ENCODE measurements at places on chromosomes 16 and 17.

GRCh38 chr17:42509409-42509808, 26.6 kb upstream of the NAGLU start:
- DNase-seq: no peak

GRCh38 chr17:71503710-71504465, 616.9 kb upstream of the SOX9 start:
- no peak for DNase-seq

DNA sequence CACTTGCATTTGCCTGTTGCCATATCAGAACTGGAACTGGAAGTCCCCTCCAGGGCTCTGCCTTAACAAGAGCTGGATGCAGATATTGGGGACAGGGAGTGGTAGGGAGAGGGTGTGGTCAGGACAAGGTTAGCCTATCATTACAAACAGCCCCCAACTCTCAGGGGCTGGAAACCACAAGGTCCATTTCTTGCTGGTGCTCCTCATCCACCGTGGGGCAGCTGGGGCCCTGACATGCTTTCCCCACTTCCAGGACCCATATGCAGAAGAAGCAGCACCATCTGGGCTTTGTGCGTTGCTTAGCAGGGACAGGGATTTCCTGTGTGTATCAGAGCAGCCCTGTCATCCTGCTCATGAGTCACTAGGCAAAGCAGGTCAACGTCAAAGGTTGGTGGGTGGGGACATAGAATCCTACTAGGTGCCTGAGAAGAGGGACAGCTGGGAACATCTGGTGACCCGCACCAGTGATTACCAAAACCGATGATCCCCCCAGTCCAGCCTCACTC, 26.9 kb downstream of the RGS9 start:
- DNase-seq: no peak

GRCh38 chr16:87571868-87572244, 30.5 kb upstream of the JPH3 start:
- peak; percentile 13 for DNase-seq

GRCh38 chr16:65994291-65994690, 372.2 kb upstream of the CDH5 start:
- no peak for DNase-seq

DNA sequence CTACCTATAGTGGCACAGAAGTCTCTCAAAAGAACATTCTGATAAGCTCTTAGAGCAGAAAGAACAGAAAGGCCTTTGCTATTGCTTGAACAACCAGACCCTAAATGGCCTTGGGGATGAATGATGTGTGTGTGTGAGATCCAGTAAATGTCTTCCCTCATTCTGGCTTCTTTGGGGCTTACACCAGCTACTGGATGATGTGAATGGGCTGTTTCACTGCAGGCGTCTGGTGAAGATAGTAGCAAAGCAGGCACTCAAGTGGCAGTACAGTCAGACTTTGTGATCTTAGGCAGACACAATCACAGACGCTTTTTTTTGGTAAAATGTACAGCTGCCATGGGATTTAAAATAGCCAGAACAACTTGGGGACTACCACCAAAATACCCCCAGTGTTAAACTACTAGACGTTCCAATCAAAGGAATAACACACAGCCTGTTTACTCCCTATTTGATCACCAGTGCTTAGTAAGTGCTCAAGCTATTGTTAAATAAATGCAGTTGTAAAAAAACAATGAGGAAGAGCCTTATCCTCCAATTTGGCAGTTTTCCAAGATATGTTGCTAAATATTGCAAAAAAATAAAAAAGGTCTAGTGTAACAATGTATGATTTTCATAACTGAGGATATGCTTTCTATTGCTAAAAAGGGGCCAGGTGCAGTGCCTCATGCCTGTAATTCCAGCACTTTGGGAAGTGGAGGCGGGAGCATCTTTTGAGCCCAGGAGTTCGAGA, 17.9 kb downstream of the NDUFAB1 start:
- no peak for DNase-seq

- no peak for DNase-seq
These were observed 139.8 kb upstream of the CACNG5 start for GRCh38 chr17:66695098-66695497.

DNA sequence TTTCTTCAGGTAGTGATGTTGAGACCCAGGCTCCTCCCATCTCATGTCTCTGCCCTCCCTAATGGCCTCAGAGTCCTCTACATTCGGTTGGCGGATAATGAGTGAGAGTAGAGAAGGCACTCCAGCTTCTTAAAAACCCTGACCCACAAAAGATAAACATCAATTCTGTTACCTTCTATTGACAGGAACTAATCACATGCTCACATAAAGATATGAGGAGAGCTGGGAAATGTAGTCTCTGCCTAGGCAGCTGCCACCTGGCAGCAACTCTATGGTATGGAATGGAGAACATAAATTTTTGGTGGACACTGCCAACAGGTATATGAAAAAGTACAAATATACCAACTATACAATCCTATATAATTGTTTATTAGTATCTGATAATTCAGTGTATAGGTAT, 110.7 kb upstream of the HLF start:
- no peak for DNase-seq

GRCh38 chr17:31554930-31555329, 163.5 kb downstream of the RAB11FIP4 start:
- DNase-seq: no peak

GRCh38 chr17:66395961-66396360, 93.5 kb downstream of the PRKCA start:
- no peak for DNase-seq

DNA sequence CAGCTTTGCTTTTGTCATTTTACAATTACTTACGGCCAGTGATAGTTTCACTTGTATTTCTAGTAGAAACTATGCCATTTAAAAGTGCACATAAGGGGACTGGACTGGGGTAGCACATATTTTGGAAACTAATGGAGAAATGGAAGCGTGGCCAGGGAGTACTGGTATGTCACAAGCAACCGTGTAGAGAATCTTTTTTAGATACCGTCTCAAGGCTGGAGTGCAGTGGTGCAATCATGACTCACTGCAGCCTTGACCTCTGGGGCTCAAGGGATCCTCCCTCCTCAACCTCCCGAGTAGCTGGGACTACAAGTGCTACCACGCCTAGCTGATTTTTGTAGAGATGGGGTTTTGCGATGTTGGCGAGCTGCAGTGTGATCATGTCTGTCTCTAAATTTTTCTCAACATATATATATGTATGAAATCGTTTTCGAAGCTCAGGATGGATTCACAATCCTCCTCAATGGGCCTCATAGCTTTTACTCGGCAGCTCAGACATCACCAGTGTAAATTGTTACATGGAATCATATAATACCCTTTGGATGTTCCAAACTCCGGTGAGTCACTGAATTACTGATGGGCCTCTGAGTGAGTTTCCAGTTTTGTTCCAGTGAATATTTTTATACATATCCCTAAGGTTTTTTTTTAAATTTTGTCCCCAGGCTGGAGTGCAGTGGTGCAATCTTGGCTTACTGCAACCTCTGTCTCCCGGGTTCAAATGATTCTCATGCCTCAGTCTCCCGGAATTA, 51.7 kb downstream of the ZNF778 start:
- DNase-seq: no peak

Data from thoracic aorta (tissue), 2 donors.